ENCODE measurements at places on chromosomes 5 and 9.
A peak's percentile ranks its signal among the peaks of the same experiment; 100 is the strongest.

DNA sequence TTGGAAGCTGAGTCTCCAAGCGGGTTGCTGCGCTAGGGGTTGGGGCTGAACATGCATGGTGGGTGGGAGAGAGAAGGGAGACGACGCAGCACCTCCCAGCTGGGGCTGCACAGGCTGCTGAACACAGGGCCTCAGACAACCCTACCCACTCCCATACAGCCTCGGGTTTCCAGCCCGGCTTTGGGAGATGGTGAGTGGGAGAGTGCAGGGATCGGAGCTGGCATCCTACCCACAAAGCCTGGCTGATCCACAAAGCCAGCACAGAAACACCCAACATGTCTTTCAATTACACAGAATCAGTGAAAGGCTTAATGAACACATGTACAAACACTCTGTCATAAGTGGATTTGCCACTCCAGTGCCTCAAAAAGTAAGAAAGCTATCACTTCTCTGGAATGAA lies 64.8 kb downstream of the NSG2 start:
- no peak for DNase-seq

- no peak for DNase-seq
Observed at GRCh38 chr9:116175614-116176013, 22.0 kb downstream of the PAPPA start.

GRCh38 chr5:14299666-14300065 lies 156.5 kb downstream of the TRIO start:
- DNase-seq, result no peak

DNA sequence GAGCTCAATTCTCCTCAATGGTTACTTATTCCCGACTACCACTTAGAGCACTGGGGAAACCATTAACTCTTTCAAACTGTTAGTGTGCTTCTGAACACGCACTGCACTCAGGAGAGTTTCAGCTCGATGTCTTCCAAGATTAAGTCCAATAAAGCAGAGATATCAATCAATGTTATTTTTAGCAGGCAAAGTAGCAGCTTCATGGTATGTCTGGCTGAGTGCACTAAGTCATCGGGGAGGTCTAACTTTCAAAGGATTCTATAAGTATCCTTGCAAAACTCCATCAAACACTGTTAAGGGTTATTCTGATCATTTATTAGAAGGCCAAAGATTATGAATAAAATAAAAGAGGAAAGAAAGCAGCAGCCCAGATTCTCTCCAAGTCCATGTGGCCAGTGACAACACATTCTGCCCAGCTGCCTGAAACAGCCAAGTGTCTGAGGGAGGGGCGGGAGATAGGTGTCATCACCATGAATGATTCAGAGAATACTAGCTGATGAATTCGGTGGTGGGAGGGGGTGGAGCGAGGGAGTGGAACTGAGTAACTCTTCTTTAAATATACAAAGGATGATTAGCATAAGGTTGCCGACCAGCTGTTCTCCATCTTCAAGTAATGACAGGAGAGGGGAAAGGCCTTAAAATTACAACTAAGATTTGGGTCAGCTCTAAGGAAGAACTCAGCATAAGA lies 21.3 kb downstream of the NREP start:
- DNase-seq, result no peak

- DNase-seq, result no peak
Observed at GRCh38 chr5:79544131-79544530, 30.2 kb upstream of the HOMER1 start.

DNA sequence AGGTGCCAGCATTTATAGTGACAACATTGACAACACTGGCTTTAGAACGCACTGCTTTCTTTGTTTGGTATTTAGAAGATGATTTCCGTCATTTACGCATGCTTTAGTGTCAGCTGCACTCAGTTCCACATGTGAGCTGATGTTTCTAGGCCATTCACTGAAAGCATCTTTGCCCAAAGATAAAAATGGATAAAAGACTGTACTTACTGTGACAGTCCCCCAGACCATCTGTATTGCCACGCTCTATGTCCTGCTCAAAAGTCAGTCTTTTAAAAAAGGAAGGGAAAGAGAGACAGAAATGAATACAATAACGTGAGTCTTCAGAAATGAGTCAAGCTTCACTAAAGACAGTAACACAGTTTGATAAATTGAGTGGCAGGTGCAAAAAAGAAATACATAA lies 99.3 kb downstream of the SEMA6A start:
- DNase-seq, result no peak

DNA sequence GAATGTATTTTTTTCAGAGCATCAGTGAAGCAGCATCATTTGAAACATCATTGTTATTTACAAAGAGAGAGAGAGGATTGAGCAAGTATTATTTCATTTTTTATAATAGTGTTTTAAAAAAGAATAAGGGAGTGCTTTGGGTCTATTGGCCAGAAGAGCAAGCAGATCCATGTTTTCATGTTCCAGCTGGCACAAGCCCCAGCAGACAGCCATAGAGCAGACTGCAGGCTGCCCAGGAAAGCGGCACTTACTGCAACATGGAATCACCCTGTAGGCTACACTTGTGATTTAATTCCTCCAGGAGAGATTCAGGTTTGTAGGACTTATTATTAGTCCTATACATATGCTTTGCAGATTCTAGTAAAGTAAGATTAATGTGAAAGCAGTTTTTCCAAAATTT lies 407.0 kb upstream of the GRAMD2B start:
- no peak for DNase-seq

GRCh38 chr5:130994496-130995253 lies 170.4 kb downstream of the HINT1 start:
- no peak for DNase-seq

- DNase-seq, result no peak
Observed at GRCh38 chr9:124262649-124262972, 4.9 kb downstream of the NEK6 start.

DNA sequence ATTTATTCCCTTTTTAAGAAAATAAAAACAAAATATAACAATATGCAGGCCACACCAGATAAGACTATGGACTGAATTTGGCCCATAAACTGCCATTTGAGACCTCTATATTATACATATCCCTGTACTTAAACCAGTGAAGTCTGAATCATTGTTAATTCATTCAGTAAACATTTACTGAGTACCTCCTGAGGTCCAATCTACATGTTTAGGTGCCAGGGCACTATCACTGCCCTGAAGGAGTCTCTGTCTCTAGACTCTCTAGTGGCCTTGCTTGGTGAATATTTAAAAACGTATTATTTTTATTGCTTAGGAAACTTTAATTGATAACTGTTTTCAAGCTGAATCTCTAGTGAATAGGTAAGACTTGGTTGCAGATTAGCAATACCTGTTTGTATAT lies 74.7 kb upstream of the ELL2 start:
- no peak for DNase-seq

GRCh38 chr5:76402251-76402885 lies 717 bp upstream of the IQGAP2 start:
- peak; percentile 46 for DNase-seq

DNA sequence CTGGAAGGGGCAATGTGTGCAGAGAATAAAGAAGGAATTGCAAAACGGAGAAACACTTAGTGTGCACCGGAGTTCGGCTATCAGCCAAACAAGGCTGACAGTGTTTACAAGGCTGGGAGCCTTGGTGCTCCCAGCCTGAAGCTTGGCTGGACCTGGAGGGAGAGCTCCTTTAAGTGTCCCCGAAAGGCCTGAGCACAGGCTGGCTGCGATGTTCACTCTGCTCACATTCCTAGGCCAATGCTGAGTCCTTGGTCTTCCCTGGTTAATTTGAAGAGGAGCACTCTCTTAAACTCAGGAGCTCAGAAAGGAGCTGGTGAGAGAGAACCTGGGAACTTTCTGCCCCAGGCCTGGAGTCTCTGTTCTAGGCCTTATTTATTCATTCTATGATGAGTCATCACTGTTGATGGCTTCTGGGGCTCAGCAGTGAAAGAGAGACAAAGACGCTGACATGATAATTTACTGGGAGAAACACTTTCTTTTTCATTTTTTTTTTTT lies 88.6 kb upstream of the MYO10 start:
- DNase-seq, result no peak

DNA sequence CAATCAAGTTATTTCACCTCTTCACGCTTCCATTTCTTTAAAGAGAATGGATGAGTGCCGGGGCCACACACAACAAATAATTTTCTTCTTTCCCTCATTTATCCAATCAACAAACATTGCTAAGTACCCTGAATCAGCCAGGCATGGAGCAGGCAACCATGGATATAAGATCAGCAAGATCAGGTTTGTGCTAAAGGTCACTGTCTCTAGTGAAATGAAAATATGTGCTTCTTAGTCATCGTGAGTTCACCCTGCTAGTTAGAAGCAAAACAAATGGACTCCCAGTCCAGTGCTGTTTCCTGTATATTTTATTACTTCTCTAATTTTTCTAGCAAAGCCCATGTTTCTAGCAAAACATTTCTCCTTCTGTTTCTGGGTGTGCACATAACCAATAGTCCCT lies 629.2 kb downstream of the BNC2 start:
- DNase-seq, result no peak

DNA sequence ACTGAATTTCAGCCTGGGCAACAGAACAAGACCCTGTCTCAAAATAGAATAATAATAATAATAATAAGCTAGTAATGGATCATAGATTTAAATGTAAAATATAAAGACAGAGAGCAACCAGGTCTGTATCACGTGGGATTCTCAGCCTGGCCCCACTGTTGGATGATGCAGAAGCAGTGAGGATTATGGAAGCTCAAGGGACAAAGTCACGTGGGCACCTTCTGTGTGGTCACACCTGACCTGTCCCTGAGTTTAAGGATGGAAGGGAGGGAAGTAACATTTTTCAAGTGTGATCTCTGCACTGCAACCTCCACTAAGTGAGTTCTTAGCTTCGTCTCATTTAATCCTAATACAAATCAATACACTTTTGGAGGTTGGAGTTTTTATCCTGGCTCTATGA lies 212.5 kb upstream of the IER5L start:
- no peak for DNase-seq

GRCh38 chr9:121860744-121861143 lies 209.3 kb downstream of the DAB2IP start:
- DNase-seq, result no peak

GRCh38 chr5:33043343-33043997 lies 332.3 kb downstream of the NPR3 start:
- no peak for DNase-seq

- no peak for DNase-seq
Observed at GRCh38 chr9:6000955-6001354, 14.5 kb downstream of the RANBP6 start.

GRCh38 chr5:122311497-122311960 lies 508 bp upstream of the SNCAIP start:
- no peak for DNase-seq

DNA sequence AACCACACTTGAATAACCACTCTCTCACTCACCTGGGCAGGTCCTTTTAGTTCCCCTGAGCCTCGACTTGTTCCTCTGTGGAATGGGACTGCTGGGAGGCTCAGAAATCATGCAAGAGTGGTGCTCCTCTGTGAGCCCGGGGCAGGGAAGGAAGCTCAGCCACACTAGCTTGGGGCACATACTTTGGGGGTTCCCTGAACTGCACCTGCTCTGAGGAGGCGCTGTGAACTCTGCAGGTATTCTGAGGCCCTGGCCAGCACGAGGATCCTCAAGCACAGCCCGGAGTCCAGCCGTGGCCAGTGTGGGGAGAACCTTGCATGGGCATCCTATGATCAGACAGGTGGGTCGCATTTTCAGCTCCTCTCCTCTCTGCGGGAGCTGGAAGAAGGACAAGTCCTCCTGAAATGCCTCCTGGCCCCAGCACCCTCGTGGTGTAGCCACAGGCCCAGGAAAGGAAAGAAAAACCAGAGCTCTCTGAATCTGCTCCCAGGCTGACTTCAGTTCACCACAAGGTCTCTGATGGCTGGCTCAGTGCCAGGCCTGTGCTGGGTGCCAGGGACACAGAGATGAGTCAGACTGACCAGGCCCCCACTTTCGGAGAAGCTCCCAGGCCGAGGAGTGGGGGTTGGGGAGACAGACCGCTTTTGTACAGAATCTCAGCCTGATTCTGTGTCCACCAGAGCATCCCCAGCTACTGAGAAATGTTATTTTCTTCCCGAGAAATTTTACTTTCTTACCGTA lies 11.9 kb downstream of the GLIPR2 start:
- DNase-seq, result peak; percentile 70

- no peak for DNase-seq
Observed at GRCh38 chr9:107112707-107113243, 170.3 kb upstream of the RAD23B start.

Measured in GM12892 (cell line).